ENCODE measurements at places on chromosomes 5 and 9. TPM values are rescaled to one million over a fixed set of nuclear protein-coding genes. Genes with fewer than 3 reads are reported as not detected.
A peak's percentile ranks its signal among the peaks of the same experiment; 100 is the strongest.

DNA sequence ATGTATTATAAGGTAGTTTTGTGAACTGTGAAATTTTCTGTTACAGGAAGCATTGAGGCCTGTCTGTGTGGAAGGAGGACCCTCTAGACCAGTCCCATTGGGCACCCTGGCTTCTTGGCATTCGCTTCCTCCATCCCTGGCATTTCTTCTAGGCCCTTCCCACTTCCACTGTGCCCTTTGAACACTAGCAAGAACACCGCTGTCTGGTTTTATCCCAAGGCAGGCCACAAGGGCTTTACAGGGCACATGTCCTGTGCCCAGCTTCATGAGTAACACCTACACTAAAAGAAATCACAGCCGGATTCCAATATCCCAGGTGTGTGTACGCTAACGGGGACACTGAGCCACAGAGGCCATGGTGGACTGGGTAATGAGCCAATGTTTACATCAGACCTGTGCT, 99.8 kb downstream of the ADRB2 start:
- no peak for DNase-seq

- DNase-seq = no peak
These were observed 106.1 kb upstream of the FBXL17 start for GRCh38 chr5:108487951-108488350.

DNA sequence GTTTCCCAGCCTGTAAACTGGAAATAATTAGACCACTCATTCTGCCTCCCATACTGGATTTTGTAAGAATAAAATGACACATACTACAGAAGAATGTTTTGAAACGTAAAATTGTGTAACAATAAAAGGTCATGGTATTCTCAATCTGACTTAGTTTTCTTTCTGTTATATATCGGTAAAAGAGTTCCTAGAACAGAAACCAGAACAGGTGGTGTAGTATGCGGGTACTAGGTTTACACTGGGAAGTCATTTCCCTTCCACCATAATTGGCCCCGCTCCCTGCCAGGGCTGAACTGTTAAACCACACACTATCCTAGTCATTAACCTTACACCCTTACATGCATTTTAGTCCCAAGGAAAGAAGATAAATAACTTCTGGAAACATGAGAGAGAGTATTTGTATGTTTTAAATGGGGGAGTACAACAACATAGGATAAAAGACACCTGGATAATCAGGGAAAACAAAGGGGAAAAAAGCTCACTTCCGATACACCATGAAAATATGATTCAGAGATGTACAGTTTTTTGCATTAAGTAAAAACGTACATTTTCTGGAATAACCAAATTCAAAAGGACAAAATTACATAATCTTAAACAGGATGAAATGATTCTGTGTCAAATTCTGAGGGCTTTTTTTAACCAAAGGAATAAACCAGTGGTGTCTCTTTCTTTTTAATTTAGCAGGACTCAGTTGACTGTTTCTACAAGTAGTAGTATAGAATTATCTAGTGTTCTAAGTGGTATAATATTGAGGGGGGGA, 199.7 kb downstream of the GLIS3 start:
- DNase-seq = no peak

DNA sequence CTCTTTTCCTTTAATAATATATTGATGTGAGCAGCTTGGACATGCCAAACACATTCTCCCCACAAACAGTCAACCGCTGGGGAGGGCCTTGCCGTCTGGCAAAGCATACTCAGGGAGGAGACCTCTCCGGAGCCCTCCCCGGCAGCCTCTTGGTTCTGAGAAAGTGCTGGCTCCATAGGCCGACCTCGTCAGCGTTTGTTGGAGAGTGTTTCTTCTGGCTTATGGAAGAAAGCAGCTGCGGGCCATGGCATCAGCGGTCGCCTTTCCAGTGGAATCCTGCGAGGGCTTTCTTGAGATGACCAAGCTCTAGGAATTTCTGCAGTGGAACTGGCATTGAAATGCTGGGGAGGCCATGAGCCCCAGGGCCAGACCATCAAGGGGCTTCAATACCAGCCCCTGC, 405.7 kb upstream of the IRX4 start:
- no peak for DNase-seq

- no peak for DNase-seq
These were observed 10.6 kb upstream of the CSNK1A1 start for GRCh38 chr5:149561848-149562247.

GRCh38 chr9:120928015-120928482, 1.5 kb upstream of the TRAF1 start:
- DNase-seq = peak; percentile 36

- no peak for DNase-seq
These were observed 54.9 kb downstream of the RICTOR start for GRCh38 chr5:39019254-39019653.

- DNase-seq = no peak
These were observed 17.0 kb downstream of the LHX3 start for GRCh38 chr9:136187683-136188586.

DNA sequence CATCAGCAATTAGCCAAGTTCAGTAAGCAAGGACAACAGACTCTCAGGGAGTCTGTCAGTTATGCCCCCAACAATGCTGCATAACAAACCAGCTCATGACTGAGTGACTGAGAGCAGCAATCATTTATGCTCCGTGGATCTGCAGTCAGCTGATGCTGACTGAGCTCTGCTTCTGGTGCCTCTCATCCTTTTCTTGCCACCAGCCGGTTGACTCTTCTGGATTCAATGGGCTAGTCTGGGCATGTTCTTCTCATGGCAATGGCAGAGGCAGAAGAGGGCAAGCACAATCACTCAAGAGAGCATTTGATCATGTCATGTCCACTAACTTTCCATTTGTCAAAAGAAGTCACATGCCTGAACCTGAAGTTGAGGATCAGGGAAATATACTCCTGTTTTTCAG, 157.0 kb upstream of the NTRK2 start:
- no peak for DNase-seq

GRCh38 chr5:62568800-62569432, 9.7 kb upstream of the LRRC70 start:
- no peak for DNase-seq

The STPG3 gene
- not detected for total RNA-seq

The PCDHA1 gene
- total RNA-seq = 0.06 TPM

Measured in mucosa of gallbladder (tissue), 1 donor.